ENCODE measurements at places on chromosomes 12 and 14.

DNA sequence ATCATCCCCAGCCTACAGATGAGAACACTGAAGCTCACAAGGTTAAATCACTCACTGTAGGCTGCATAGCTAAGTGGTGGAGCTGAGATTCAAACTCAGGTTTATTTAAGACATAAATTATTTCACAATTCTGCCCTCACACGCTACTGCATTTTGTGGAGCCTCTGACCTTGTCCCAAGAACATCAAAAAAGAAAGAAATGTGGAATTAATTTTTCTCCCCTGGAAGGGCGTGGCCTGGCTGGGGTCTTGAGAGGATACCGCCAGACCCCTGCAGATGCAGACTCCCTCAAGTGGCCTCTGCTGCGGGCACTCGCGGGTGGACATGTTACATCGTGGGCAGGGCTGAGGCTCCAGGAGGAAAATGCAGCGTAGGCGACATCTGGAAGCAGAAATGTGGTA, 40.6 kb downstream of the LTBP2 start:
- no peak for DNase-seq

DNA sequence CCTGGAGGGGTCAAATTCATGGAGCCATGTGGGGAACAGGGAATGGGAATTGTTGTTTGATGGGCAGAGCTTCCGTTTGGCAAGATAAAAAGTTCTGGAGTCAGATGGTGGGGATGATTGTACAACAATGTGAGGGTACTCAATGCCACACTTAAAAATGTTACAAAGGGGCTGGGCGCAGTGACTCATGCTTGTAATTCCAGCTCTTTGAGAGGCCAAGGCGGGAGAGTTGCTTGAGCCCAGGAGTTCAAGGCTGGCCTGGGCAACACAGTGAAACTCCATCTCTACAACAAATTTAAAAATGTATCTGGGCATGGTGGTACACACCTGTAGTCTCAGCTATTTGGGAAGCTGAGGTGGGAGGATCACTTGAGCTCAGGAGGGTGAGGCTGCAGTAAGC, 66.0 kb upstream of the DIO3 start:
- no peak for DNase-seq

GRCh38 chr14:92631098-92631497, 117.3 kb downstream of the LGMN start:
- no peak for DNase-seq

- no peak for DNase-seq
These were observed 1.2 kb downstream of the SOX5 start for GRCh38 chr12:23948291-23948690.
